Fibroblast of skin of scalp (primary cell): ENCODE measurements at places on chromosomes 4 and X.

- DNase-seq: no peak
Measured at GRCh38 chrX:119095936-119096335, 23.1 kb downstream of the CT47C1 start.

GRCh38 chrX:100747703-100748102 is 15.8 kb upstream of the SYTL4 start:
- DNase-seq: no peak

DNA sequence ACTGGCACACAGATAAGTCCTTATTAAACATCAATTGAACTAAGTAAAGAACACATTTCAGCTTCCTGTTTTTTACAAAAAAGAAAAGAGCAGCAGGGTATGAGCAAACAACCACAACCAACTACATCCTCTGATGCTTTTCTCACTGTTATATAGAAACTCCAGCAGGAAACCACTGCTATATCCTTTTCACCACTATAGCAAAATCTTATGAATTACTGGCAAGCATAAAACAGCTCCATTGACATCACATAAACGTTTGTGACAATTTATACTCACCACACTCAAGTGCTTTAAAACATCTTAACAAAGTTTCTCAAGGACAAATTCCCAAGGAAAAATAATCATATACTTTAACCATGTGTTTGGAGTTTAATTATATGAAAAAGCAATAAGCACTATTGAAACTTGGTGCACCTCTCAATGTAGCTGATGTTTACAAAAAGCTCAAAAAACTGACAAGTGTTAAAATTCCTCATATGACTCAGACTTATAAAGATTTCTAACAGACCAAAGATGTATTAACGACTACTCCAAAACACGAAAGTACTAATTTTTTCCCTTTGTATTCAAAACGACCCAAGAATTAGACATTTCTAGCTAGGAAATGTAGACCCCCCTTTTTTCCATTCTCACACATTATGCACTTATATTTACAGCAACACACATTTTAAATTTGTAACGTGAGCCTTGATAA is 12.9 kb downstream of the GPRIN3 start:
- no peak for DNase-seq

- DNase-seq: no peak
Measured at GRCh38 chrX:39815631-39816030, 282.1 kb downstream of the BCOR start.

DNA sequence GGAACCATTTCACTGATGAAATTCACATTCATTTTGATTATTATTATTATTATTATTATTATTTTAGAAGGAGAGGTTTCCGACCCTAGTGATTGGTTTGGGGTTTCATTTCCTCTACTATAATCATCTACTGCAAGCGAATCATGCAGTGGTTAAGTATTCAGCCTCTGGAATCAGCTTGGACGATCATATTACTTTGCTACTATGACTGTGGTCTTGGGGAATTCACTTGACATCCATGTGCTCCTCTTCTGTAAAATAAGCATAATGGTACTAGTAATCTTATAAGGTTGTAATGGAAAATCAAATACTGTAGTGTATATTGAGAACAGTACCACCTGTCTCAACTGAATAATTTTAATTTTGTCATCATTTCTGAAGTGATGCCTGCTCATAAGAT is 132.1 kb upstream of the SLC4A4 start:
- DNase-seq: peak; percentile 78

GRCh38 chr4:82780752-82781231 is 17.8 kb downstream of the SCD5 start:
- DNase-seq: peak; percentile 74

GRCh38 chr4:52235552-52236201 is 184.6 kb downstream of the SPATA18 start:
- no peak for DNase-seq

DNA sequence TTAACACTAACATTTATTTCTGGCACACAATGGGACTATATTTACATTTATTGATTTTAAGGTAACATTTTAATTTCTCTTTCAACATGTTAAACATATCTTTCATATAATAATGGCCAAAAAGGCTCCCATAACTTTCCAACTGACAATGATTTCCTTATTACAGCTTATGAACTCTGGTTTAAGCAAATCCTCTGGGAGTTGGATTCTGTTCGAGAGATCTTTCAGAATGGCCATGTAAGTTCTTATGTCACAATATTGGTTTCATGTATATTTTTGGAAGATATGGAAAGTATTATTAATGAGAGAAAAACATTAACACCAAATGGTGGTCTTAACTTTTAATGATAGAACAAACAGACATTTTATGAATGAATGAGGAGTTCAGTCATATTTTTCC is 4.1 kb downstream of the TDO2 start:
- DNase-seq: no peak

- no peak for DNase-seq
Measured at GRCh38 chrX:38326086-38326485, 1.2 kb downstream of the RPGR start.

GRCh38 chr4:71132486-71132885 is 139.0 kb downstream of the DCK start:
- DNase-seq: no peak

DNA sequence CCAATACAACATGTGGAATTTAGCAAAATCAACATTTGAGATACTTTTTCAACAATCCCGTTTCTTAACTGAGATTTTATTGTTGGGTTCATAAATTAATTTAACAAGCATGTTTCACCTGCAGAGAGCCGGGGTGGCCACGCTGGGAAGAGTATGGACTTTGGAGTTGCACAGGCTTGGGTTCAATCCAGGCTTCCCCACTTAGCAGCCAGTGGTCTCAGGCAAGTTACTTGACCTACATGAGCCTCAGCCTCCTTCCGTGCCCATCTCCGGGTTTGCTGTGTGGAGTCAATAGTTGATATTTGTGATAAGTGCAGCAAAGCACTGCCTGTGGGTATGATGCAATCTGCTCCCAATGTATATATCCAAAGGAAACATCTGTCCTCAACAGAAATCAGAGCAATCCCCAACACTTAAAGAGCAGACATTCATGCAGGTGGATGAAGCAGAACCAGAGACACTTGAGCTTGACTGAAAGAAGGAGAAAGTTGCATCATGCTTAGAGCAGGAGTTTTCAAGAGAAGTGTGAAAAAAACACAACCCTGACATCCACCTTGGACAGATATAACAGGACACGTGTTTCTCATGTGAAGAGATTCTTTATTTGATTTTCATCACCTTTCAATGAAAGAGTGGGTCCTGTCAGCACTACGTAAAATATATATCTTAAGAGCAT is 5.1 kb downstream of the CYTL1 start:
- no peak for DNase-seq

- DNase-seq: peak; percentile 48
Measured at GRCh38 chr4:180636696-180637404, 1606.4 kb upstream of the TENM3 start.

GRCh38 chr4:40256329-40256728 is 59.5 kb downstream of the RHOH start:
- DNase-seq: no peak

GRCh38 chr4:156146571-156146970 is 192.9 kb upstream of the CTSO start:
- DNase-seq: no peak

DNA sequence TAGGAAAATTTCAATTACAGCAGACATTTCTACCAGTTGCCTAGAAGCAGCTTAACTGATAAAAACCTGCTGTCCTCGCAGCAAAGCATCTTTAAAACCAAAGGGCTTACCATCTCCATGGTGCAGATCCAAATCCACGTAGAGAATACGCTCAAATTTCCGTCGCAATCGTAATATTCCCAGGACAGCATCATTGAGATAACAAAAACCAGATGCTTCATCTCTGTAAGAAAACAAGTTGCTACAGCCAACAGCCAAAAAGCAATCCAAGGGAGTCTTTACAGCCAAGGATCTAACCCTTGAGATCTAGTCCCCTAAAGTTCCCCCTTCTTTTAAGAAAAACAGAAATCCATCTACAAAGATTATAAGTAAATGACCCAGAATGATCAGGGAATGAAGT is 77.6 kb downstream of the HDAC8 start:
- peak; percentile 1 for DNase-seq

DNA sequence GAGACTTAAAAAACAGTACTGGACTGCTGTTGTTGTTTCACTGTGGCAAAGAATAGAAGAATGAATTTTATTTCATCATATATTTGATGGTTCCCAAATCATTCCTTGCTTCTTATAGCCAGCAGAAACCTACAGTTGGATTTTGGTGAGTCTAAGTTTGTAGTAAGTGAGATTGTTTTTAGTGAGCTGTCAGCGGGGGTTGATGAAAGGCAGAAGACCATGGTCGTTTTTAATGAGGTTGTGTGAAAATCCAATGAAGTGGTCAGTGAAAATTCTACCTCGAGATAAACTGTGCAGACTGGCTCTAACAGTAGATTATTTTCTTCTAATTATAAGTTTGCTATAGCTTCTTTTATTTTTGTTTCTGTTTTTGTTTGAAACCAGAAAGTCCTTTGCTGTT is 36.2 kb downstream of the ANAPC4 start:
- DNase-seq: no peak

DNA sequence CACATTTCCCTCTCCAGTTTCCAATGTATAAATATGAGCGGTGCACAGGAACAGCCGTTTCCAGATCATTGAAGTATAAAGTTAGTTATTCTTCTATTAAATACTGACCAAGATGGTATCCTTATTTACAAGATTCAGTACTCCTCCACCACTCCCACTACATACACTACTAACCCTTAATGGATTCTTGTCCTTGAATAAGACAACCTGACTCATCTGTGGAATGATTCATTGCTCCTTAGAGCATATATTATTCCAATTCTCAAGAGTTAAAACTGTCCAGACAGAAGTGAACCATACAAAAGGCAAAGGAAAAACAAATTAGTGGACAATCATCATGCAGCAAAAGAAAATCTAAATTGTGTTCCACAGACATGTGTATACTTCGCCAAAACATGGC is 373.3 kb downstream of the IDS start:
- DNase-seq: peak; percentile 38

- no peak for DNase-seq
Measured at GRCh38 chr4:3773552-3774001, 7.4 kb downstream of the ADRA2C start.

DNA sequence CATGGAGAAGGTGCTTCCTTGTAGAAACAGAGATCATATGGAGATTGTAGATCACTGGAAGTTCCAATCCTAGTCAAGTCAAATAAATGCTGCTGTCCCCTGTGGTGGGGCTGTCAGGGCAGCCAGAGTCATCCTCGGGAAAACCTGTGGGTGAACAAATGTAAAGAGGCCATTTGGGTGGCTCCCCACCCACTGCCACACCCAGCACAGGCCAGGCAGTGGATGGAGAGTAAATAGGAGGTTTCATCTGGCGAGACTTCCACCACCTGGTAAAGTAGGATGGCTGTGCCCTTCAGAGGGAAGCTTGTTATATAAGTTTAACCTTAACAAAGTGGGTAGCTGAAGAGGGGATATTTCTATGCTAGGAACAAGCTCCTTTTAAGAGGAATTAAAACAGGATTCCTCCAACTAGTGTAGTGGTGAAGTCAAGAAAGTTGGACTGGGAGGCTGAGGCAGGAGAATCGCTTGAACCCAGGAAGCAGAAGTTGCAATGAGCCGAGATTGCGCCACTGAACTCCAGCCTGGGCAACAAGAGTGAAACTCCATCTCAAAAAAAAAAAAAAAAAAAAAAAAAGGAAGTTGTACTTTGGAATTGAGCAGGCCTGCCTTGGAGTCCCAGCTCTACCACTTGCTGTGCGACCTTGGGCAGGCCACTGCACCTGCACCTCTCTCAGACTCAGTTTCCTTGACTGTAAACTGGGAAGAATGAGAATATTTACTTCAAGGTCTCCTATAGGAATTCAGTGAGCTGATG is 273.7 kb downstream of the PTTG2 start:
- no peak for DNase-seq

GRCh38 chr4:138555108-138555507 is 313.0 kb upstream of the SLC7A11 start:
- DNase-seq: no peak
